Stimulated activated CD4-positive, alpha-beta T cell treated with anti-CD3 and anti-CD28 coated beads, Interleukin-4, amount 100 ng/mL, for 24 hours (primary cell): ENCODE measurements at places on chromosomes 11 and 22.
A peak's percentile ranks its signal among the peaks of the same experiment; 100 is the strongest.

- no peak for DNase-seq
Measured at GRCh38 chr11:115190196-115190595, 314.0 kb downstream of the CADM1 start.

GRCh38 chr11:117663414-117663813, 133.6 kb downstream of the DSCAML1 start:
- no peak for DNase-seq

- DNase-seq, result no peak
Measured at GRCh38 chr22:42228483-42228882, 42.0 kb downstream of the TCF20 start.

GRCh38 chr11:81010631-81011030, 1569.8 kb upstream of the TENM4 start:
- DNase-seq, result no peak

DNA sequence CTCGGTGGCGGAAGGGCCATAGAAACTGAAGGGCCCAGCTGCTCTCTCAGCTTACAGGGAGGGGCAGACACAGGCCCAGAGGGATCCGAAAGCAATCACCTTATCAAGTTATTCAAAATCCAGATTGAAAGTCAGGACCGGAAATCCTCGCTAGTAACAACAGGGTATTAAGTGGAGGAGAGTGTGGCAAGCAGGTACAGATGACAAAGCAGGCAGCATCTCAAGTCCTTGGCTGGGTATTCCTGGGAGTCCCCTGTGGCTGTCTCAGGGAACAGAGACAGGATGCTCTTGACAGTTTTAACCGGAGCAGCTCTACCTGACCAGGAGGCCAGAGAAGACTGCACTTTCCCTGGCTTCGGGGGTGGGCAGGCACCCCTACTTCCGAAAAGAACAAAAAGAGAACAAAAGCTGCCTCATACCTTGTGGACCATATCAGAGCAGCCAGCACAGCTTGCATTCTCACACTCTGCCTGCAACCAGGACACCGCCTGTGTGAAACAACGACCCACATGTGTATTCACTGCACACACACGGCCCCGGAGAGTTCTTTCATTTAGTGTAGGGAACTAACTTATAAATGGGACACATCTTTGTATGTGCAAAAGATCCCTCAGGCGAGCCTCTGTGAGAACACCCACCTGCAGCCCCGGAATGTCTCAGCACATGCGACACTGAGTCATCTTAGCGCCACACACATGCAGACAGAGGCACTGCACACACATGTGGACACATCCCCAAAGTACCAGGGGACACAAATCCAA, 78.3 kb downstream of the MICAL3 start:
- DNase-seq, result no peak

DNA sequence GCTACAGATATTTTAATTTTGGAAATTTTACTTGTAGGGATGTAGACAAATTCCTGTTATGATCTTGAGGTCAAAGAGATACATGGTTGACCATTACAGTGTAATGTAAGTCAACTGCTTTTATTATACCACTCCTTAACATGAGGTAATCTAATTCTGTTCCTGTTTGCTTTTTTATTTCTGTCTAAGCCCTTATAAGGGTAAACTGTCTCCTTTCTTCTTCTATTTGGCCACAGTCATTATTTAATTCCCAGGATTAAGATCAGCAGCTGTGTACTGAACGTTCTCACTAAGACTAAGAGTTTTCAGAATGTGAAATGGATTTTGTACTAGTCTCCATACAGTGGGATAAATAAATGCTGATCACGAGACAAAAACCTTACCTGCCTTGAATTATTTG, 32.8 kb downstream of the C2CD3 start:
- no peak for DNase-seq

DNA sequence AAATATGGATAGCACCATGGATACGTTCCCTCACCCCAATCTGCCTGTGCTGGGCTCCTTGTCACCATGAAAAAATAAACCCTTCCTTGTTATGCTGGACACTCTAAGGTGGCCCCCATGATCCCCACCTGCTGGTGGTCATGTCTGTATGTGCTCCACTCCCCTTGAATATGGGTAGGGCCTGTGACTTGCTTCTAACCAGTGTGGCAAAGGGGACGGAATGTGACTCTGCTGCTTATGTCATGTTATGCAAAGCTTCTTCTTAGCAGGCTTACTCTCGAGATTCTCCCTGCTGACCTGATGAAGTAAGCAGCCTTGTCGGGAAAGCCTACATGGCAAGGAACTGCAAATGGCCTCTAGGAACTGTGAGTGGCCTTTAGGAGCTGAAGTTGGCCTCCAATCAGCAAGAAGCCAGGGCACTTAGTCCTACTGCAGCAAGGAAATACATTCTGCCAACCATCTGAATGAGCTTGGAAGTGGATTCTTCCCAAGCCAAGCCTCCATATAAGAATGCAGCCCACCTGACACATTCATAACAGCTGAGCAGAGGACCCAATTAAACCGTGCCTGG, 159.9 kb downstream of the CCDC34 start:
- no peak for DNase-seq

- DNase-seq, result no peak
Measured at GRCh38 chr22:44623771-44624510, 78.1 kb upstream of the PRR5 start.

GRCh38 chr11:43908191-43908590, 27.6 kb downstream of the ALKBH3 start:
- no peak for DNase-seq

DNA sequence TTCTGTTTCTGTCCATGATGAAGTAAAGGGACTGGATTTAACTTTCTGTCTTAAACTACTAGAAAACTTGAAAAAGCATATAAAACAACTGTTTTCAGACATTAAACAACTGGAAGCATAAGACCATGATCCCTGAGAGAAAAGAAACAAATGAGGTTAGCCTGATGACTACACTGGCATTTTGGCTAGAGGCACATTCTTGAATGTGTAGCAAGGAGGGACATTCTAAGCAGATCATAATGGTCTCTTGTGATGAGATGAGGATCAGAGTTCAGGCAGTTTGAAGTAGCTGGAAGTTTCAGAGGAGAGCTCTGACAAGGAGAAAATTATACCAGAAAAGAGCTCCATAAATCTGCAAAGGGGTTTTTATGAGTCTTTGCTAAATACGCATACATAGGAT, 75.4 kb downstream of the AASDHPPT start:
- DNase-seq, result no peak

GRCh38 chr11:111918390-111919256, at the start of gene C11orf52:
Gene C11orf52 (plus strand): TSS chr11:111918913. CDS start chr11:111918973, 60 bp downstream.
- DNase-seq, result no peak

GRCh38 chr11:120346233-120346632, 10.0 kb downstream of the ARHGEF12 start:
- no peak for DNase-seq

- DNase-seq, result peak; percentile 20
Measured at GRCh38 chr22:41557401-41558240, 3.2 kb upstream of the CSDC2 start.

DNA sequence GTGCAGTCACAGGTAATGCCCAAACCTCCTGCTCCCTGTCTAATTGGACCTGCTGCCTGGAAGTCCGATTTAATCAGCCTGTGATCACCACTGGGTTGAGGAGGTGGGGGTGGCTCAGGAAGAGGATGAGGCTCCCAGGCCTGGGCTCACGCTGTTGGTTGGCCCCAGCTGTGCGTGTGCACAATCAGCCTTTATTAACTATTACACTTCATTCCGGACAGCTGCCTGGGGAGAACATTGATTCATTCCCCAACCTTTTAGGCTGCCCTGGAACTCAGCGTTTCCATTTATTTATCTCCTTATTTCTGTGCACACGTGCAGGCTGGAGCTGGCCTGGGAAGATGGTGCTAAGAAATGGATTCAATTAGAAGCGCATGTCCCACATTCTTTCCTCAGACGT, 123.4 kb downstream of the DSCAML1 start:
- no peak for DNase-seq

- no peak for DNase-seq
Measured at GRCh38 chr11:1755692-1756561, 5.5 kb upstream of the IFITM10 start.

DNA sequence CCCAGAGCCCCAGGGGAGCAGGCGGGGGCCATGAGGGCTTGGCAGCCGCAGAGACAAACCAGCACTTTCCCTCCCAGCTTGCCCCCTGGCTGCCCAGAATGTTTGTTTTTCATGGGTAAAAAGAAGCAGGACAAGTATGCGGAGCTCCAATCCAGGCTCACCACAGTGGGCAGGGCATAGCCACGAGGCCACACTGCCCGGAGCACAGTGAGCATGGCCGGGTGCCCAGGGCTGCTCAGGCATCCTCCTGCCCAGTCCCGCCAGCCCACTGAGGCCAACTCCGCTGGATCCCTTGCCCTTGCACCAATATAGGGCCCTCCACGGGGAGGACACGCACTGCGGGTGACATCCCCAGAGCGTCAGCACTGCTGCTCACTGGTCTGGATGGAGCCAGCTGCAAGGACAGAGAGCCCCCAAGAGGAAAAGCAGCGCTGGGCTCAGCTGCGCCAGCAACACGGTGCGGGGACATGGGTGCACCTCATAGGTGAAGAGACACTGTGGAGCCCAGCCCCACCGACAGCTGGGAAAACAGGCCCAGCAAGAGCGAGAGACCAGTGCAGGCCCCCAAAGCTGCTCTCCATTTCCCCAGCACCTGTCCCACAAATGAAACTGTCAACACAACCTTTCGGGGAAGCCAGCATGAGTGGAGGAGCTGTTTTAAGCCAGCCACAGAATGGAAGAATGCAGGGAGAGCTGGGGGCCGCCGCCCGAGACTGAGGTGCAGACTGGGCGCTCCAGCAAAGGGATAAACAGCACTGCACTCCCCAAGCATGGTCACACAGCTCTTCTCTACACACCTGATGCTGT, 24.8 kb downstream of the ARVCF start:
- no peak for DNase-seq
